Heart left ventricle (tissue), 16 donors: ENCODE measurements at places on chromosomes 4 and X.

DNA sequence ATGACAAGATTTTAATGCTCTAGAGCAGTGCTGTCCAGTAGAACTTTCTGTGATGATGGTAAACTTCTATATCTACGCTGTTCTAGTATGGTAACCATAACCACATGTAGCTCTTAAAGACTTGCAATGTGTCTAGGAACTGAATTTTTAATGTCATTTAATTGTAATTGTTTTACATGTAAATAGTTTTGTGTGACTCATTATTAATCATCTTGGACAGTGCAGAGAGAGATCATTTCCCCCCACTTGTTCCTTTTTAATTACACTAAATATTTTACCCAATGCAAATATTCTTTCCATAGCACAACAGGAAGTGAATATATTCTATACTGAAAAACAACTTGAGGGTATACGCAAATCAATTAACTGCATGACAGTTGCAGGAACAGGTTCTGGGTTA, 5.8 kb downstream of the ATG4A start:
- no peak overlapping the region for H3K4me3 ChIP-seq
- H3K27me3 ChIP-seq: no peaks in the 10 kb centered on the region
- no peak overlapping the region for H3K27ac ChIP-seq
- no peak for DNase-seq

GRCh38 chr4:7066006-7066405, 1.9 kb downstream of the GRPEL1 start:
- no peak overlapping the region for H3K27ac ChIP-seq
- H3K36me3 ChIP-seq: peaks cover 38% of the 10 kb centered on the region
- no peak for DNase-seq
- H3K27me3 ChIP-seq: no peaks in the 10 kb centered on the region
- no peak overlapping the region for H3K4me3 ChIP-seq

DNA sequence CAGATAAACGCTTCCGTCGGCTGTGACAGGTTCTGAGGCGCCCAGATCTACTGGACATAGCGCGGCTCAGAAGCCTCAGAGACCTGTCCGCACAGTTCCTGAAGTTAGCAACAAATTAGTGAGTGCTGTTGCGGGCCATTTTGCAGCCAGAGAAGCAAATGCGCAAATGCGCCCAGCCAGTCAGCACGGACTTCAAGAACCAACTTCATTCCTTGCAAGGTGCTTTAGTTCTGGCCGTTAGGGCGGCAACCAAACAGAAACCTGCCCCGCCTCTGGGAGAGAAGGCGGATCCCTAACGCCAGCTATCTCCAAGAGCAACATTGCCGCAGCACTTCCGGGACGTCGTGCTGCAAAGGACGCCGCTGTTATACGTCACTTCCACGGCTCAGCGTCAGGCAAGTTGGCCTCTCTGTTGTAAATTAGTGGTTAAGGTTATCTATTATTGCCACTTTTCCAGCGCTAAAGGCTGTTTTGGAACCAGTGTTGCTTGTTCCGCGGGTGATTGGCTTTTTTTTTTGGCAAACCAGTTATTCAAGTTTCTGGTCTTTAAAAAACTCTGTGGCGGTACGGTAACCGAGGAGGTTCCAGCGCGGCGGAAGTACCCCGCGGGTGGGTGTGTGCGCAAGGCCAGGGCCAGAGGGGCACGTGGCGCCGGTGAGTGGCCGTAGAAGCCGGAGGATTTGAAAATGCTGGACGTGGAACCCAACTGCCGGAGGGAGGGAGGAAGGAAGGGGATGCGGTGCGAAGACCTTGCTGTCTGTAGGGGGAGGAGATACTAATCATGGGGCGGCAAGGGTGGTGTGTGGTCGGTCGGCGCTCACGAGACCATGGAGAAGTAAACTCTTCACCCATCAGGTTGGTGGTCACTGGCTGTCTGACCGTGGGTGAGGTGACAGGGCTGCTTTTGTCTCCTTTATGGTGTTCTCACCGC, at the start of gene GAR1:
Gene GAR1 (plus strand): TSS at position 612 of the 931 bp plus-strand sequence. CDS start 403 bp downstream, outside the sequence.
- no peaks in the 10 kb centered on the region for H3K27me3 ChIP-seq
- peaks cover 17% of the 10 kb centered on the region for H3K4me1 ChIP-seq

GRCh38 chr4:147768113-147768512, 36.2 kb downstream of the ARHGAP10 start:
- H3K36me3 ChIP-seq: no peaks in the 10 kb centered on the region
- peaks cover 13% of the 10 kb centered on the region for H3K4me1 ChIP-seq
- DNase-seq: no peak
- H3K4me3 ChIP-seq: no peak overlapping the region

GRCh38 chr4:147780137-147780777, 48.4 kb downstream of the ARHGAP10 start:
- peak; percentile 55 for DNase-seq
- no peaks in the 10 kb centered on the region for H3K36me3 ChIP-seq
- H3K4me1 ChIP-seq: peaks cover 28% of the 10 kb centered on the region
- H3K27me3 ChIP-seq: no peaks in the 10 kb centered on the region
- H3K4me3 ChIP-seq: no peak overlapping the region
- H3K27ac ChIP-seq: no peak overlapping the region

GRCh38 chr4:184453365-184454160, 20.8 kb downstream of the IRF2 start:
- no peaks in the 10 kb centered on the region for H3K27me3 ChIP-seq
- peak overlapping the region; percentile 47 for H3K27ac ChIP-seq
- H3K4me1 ChIP-seq: peaks cover 93% of the 10 kb centered on the region
- no peaks in the 10 kb centered on the region for H3K36me3 ChIP-seq
- no peak overlapping the region for H3K4me3 ChIP-seq

DNA sequence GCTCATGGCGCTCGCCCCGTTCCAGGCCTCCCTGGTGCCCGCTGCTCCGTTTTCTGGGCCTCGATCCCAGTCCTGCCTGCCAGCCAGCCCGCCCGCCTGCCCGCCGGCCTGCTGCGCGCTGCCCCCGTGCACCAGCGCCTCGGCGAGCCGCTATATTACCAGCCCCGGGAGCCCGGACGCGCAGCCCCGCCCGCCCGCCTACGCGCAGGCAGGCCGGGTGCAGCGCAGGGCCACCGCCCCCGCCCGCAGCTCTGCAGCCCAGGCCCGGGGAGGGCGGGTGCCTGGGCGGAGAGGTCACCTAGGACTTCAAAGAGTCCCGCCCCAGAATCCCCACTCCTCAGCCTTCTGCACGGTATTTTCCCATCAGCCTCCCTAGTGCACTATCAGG, at the start of gene MAOB:
Gene MAOB (minus strand): TSS at position 157 of the 388 bp plus-strand sequence. CDS start 151 bp downstream, at position 6.
- peak within 1 kb of the TSS; percentile 60 for H3K4me3 ChIP-seq
- H3K27me3 ChIP-seq: no peaks in the 10 kb centered on the region
- no peaks in the 10 kb centered on the region for H3K4me1 ChIP-seq
- no peaks in the 10 kb centered on the region for H3K36me3 ChIP-seq
